ENCODE measurements at places on chromosomes 2 and 18. TPM values are rescaled to one million over a fixed set of nuclear protein-coding genes. Genes with fewer than 3 reads are reported as not detected.

The OTX1 gene
- total RNA-seq = not detected

The HOXD12 gene
- not detected for total RNA-seq

The TBC1D8 gene
- 15.7 TPM for total RNA-seq

The FAM237A gene
- not detected for total RNA-seq
